Liver (tissue), 10 donors: ENCODE measurements at places on chromosomes 13 and 19. TPM values are rescaled to one million over a fixed set of nuclear protein-coding genes. Genes with fewer than 3 reads are reported as not detected.

GRCh38 chr19:13091400-13092157 lies 11.1 kb downstream of the LYL1 start:
- H3K4me1 ChIP-seq, result peaks cover 28% of the 10 kb centered on the region
- no peak overlapping the region for H3K4me3 ChIP-seq
- no peaks in the 10 kb centered on the region for H3K27me3 ChIP-seq
- no peak for DNase-seq
- no peaks in the 10 kb centered on the region for H3K36me3 ChIP-seq
- peak overlapping the region; percentile 49 for H3K27ac ChIP-seq

GRCh38 chr13:95159458-95159857 lies 141.8 kb downstream of the ABCC4 start:
- no peak for DNase-seq
- H3K36me3 ChIP-seq, result no peaks in the 10 kb centered on the region
- H3K4me3 ChIP-seq, result no peak overlapping the region

DNA sequence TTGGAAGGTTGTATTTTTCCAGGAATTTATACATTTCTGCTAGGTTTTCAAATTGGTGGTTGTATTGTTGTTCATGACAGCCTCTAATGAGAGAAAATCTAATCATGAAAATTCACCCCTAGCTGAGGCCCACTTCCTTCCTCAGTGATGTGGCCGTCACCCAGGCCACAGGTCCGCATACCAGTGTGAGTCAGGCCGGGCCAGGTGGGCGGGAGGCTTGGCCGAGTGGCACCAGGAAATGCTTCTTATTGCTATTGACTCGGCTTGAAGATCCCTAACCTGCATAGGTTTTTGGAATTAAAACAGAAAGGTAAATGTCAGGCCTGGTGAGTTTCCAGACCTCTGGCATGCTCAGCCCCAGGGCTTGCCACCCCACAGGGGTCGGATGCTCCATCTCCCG lies 88.7 kb downstream of the SCGB2B2 start:
- H3K27me3 ChIP-seq, result no peaks in the 10 kb centered on the region
- no peaks in the 10 kb centered on the region for H3K36me3 ChIP-seq
- no peak overlapping the region for H3K4me3 ChIP-seq
- H3K4me1 ChIP-seq, result no peaks in the 10 kb centered on the region
- no peak for DNase-seq
- H3K27ac ChIP-seq, result no peak overlapping the region

DNA sequence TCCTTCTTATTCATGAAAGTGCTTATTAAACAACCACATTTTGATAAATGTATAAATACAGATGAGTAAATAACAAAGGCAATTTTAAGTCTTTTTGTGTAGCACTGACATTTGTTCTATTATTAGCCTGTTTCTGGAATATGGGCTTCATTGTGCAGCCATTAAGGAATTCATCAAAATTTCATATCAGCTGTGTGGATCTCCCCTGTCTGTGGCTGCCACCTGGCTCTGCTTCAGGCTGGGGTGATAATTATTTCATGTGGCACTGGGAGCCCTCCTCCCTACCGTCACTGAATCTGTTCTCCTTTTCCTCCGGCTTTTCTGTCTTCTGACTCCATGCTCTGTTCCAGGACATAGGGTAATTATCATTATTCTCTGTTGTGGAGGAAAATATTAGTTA lies 57.1 kb downstream of the LMO7 start:
- no peak overlapping the region for H3K4me3 ChIP-seq
- DNase-seq, result no peak
- no peaks in the 10 kb centered on the region for H3K4me1 ChIP-seq
- no peaks in the 10 kb centered on the region for H3K36me3 ChIP-seq

- no peaks in the 10 kb centered on the region for H3K4me1 ChIP-seq
- no peak overlapping the region for H3K27ac ChIP-seq
- no peaks in the 10 kb centered on the region for H3K36me3 ChIP-seq
Observed at GRCh38 chr19:31039151-31039550, 310.1 kb downstream of the TSHZ3 start.

DNA sequence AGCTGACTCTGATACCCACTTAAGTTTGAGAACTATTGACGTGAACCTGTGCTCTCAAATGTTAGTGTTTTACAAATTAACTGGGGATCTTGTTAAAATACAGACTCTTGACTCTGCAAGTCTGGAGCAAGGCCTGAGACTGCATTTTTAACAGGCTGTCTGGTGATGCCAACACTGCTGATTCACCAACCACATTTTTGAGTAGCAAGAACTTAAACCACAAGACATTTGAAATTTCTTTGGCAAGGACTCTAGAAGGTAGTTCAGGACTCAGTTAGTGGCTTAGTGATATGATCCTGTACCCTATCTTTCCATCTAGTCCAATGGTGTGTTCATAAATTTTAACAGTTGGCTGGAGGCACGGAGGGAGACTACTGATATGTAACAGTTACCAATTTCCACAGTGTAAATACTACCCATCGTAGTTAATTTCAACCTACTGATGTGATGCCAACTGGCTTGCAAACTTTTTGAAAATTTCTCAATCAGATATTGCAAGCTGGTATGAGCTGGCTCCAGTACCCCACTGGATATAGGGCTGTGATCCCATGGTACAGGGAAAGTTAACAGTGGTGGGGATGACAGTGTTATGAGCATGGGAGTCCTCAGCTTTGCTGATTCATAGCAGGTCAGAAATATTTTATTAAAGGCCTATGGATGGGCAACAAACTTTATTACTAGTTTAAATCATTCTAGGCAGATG lies 255.1 kb downstream of the TBC1D4 start:
- no peak for DNase-seq
- no peaks in the 10 kb centered on the region for H3K36me3 ChIP-seq
- H3K4me3 ChIP-seq, result no peak overlapping the region
- no peaks in the 10 kb centered on the region for H3K4me1 ChIP-seq
- H3K27me3 ChIP-seq, result no peaks in the 10 kb centered on the region
- H3K27ac ChIP-seq, result no peak overlapping the region

- no peak for DNase-seq
- no peaks in the 10 kb centered on the region for H3K36me3 ChIP-seq
- H3K4me3 ChIP-seq, result no peak overlapping the region
Observed at GRCh38 chr13:46953331-46953730, 56.5 kb upstream of the HTR2A start.

DNA sequence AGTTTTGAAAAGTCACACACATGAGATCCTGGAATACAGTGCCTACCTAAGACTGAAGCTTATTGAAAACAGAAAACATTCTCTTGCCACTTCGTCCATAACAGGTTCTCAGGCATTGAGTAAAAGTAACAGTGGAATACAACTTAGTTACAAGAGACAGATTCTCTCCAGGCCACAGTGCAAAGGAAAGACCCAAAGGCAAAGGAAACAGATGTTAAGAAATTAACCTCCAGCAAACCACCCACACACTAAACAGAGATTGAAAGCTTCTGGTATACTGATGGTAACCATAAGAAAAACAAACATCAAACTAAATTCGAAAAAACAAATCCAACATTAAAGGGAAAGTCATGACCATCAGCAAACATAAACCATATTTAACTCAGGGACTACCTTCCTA lies 914.7 kb downstream of the SLITRK5 start:
- H3K4me3 ChIP-seq, result no peak overlapping the region
- no peak overlapping the region for H3K27ac ChIP-seq
- no peaks in the 10 kb centered on the region for H3K36me3 ChIP-seq
- no peak for DNase-seq
- no peaks in the 10 kb centered on the region for H3K4me1 ChIP-seq

DNA sequence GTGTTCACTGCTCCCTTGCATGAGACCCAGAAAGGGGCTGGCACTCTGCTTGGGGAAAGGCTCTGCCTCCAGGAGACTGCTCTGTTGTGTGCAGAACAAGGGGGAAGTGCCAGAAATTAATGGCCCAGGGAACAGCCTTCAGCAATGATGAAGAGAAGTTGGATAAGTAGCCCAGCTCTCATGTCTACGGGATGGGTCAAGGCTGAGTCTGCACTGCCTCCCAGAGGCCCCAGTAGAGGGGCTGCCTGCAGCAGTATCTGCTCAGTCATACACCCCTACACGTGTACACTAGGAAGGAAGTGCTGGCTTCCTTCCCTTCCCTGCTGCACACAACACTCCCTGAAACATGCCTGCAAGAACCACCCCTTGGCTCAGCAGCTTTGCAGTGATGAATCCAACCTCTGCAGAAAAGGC lies 54.6 kb upstream of the URI1 start:
- no peak overlapping the region for H3K4me3 ChIP-seq
- peaks cover 4% of the 10 kb centered on the region for H3K27me3 ChIP-seq
- no peaks in the 10 kb centered on the region for H3K36me3 ChIP-seq
- no peak for DNase-seq
- no peak overlapping the region for H3K27ac ChIP-seq
- H3K4me1 ChIP-seq, result no peaks in the 10 kb centered on the region

DNA sequence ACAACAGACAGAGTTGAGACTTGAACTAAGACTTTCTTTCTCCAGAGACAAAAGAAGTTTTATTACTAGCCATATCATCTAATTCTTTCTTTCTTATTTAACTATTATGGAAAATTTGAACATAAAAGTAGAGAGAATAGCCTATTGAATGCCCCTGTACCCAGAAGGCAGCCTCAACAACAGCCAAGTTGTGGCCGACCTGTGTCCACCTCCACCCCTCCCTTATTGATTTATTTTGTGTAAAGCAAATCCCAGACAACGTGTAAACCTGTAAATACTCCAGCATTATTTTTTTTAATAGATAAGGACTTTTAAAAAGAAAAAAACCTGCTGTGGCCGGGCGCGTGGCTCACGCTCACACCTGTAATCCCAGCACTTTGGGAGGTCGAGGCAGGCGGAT lies 26.1 kb upstream of the FXYD3 start:
- peaks cover 10% of the 10 kb centered on the region for H3K4me1 ChIP-seq
- no peaks in the 10 kb centered on the region for H3K27me3 ChIP-seq
- no peak for DNase-seq
- H3K36me3 ChIP-seq, result no peaks in the 10 kb centered on the region
- H3K27ac ChIP-seq, result peak overlapping the region; percentile 92

GRCh38 chr13:103531278-103531677 lies 465.1 kb upstream of the SLC10A2 start:
- no peaks in the 10 kb centered on the region for H3K27me3 ChIP-seq
- H3K4me1 ChIP-seq, result no peaks in the 10 kb centered on the region
- H3K27ac ChIP-seq, result no peak overlapping the region
- no peaks in the 10 kb centered on the region for H3K36me3 ChIP-seq
- no peak for DNase-seq

- H3K4me3 ChIP-seq, result no peak overlapping the region
- H3K36me3 ChIP-seq, result no peaks in the 10 kb centered on the region
- DNase-seq, result no peak
- no peaks in the 10 kb centered on the region for H3K4me1 ChIP-seq
Observed at GRCh38 chr13:61728471-61728870, 312.8 kb upstream of the PCDH20 start.

Gene NCAN
- total RNA-seq, result not detected

Gene CGB1
- not detected for total RNA-seq
